Neural crest cell (in vitro differentiated cells): ENCODE measurements at places on chromosomes 11 and 22.

DNA sequence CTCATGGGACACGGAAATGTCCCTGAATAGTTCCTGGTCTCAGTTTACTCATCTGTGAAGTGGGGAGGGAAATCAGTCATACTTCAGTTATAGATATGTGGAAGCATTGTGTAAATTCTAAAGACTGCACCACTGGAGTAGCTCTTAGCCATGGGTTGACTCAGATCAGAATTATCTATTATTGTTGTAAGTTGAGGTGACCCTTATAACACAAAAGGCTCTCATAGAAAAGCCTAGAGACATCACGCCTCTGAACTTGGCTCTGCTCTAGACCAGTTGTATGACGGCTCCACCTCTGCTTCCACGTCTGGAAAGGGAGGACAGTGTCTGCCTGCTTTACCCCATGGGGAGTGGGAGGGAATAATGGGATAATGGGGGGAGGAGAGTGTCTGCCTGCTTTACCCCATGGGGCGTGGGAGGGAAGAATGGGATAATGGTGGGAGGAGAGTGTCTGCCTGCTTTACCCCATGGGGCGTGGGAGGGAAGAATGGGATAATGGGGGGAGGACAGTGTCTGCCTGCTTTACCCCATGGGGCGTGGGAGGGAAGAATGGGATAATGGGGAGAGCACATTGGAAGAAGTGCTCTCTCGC, 98.2 kb downstream of the AMOTL1 start:
- no peak for DNase-seq

DNA sequence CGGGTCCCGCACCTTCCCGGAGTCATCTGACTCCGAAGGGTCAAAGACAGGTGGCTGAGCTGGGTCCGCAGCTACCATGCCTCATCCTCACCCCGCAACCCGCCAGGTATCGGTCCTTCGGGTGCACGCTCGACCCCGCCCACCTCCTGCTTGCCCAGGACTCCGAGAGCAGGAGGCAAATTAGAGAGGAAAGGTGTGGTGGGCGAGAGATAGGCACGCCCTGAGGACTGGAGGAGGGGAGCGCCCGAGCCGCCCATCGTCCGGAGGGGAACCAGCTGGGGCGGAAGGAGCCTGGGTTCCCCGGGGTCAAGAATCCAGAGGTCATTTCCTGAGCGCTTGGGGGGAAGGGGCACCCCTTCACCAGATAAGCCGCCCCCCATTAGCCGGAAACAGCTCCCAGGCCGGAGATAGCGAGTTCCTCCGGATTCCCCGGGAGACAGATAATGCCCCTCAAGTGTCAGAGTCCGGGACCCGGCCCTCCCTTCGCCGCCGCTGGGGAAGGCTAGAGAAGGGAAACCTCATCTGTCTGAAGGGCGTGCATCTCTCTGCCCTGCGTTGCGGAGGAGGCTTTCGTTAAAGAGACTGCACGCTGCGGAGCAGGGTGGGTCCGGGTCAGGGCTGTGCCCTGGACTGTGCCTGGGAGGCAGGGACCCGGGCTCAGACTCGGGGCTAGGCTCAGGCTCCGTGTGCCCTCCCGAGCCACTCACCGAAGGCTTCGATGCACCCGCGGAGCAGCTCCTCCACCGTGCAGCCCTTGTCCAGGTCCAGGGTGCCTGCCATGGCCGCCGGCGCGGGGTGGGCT, 1.7 kb downstream of the RASGRP2 start:
- no peak for DNase-seq

DNA sequence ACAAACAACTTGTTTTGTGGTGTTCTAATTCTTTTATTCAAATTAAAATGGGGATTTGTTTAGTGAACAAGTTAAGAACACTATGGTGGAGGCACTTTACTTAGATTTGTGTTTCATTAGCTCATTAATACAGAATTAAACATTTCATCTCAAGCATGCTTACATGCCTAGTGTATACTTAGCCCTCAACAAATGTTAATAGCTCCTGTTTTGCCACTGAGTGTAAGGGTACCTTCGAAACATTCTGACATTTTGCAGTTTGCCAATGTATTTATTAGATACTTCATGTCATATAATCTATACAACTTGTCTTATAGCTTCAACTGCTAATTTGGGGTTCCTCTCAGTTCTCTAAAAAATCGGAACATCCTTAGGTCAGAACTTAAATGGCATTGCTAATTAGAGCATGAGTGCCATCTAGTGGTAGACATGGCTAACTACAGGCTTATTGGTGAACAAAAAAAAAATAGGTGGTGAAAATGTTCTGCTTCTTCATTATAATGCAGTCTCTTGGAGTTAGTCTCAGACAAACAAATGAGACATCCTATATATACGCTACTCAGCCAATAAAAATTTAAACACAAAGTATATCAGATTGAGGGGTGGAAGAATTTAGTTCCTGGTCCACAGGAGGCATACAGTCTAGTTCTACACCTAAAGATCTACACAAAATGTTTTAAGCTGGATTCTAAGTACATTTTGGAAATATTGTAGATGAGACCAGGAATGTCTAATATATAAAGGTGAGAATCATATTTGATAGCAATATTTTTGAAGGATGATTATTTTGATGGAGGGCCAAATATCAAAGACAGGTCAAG, 4.9 kb upstream of the CNTN5 start:
- no peak for DNase-seq

GRCh38 chr11:393219-394033, 583 bp upstream of the PKP3 start:
- DNase-seq, result no peak

DNA sequence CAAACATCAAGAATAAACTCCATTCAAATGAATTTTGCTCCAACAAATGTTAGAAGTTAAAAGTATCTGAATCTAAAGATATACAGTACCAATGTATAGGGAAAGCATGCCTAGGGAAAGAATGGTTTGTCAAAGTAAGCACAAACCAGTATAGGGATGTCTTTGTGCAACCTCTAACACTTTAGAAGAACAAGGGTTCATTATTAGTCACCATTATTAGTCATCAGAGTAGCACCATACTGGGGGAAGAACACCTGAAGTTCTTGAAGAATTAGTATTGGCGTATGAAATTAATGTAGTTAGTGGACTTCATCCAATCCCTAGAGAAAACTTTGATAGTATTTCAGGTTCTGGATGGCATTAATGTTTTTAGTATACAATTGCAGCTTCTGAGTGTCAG, 943.7 kb downstream of the METTL15 start:
- no peak for DNase-seq

GRCh38 chr11:65087827-65088226, 3.8 kb downstream of the ZFPL1 start:
- no peak for DNase-seq

DNA sequence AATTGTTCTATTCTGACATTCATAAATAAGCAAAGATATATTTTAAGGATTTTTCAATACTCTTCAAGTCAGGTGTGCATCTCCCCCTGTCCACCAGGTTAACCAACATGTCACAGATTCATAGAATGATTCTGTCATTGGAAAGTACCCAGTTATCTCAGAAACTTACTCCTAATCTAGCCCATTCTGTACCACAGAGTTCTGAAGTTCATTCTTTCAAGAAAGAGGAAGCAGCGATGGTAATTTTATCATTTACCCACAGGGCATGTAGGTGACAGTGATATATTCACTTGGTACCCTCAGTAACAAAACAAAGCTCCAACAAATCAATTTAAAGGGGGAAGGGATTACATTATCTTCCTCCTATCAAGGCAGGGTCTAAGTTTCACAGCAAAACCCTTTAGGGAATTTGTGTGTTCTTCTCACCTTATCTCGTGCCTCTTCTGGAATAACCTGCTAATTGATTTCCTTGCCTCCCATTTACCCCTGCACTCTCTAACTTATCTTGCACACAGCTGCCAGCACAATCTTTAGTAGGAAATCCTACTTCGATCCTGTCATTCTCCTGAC, 19.0 kb upstream of the MPPED2 start:
- DNase-seq, result no peak

DNA sequence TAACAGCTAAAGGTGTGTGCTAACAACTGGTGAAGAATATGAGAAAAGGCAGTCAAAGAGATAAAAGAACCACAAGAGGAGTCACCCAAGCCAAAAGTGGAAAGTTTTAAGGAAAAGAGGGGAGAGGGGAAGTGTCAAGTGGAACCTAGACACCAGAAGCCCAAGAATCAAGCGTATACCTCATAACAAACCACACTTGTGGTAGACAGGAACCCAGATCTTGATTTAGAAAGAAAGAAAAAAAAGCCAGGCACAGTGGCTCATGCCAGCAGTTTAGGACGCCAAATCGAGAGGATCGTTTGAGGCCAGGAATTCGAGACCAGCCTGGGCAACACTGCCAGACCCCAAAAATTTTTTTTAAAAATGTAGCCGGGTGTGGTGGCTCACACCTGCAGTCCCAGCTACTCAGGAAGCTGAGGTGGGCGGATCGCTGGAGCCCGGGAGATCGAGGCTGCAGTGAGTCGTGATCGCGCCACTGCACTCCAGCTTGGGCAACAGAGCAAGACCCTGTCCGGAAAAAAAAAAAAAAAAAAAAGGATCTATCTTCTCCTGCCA, 877 bp downstream of the SLC25A17 start:
- DNase-seq, result no peak

GRCh38 chr22:29003975-29004646, 57.5 kb downstream of the C22orf31 start:
- no peak for DNase-seq

DNA sequence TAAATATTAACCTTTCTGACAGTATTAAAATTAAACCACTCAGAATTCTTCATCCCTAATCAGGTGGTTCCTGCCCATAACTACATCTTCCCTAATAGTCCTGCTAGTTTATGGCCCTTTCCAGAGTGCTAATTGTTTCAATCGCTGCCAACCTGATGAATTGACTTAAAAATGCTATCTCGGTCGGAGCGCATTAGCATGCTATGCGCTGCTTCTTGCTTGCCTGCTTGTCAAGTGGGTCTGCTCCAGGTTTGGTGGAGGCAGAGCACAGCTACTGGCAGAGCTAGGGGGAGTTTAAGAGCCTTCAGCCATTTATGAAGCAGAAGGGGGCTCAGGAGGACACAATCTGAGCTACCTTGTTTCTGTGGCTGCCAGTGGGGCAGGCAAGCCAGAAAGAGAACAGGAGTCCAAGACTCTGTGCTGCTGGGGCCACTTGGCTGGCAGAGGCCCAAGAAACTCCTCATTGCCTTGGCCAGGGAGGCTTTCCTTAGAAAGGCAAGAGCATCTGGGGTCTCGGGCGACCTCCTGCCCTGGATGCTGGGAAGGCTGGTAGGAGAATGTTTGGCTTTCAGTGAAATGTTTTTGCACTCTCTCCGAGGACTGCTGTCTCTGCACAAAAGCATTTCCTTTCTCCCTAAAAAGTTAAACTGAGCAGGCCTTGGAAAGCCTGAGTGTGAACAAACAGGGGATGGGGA, 62.1 kb upstream of the PHOX2A start:
- DNase-seq, result no peak

DNA sequence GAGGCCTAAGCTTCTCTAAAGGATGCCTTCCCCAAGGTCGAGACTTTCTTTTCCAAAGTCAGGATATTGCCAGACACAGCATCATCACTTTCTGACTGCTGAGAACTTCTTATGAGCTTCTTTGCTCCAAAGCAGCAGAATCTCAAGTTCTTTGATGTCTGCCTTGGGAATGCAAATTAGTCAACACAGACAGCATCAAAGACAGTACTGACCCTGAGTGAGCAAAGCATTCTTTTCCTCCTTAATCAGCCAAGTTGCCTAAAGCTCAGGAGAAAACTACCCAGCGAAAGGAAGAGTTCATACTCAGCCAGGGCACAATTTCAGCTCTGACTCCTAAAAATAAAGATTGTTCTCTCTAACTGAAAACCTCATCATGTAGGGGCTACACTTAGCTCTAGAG, 98.0 kb downstream of the SLC36A4 start:
- DNase-seq, result no peak

GRCh38 chr11:61539006-61539405, 30.5 kb downstream of the LRRC10B start:
- DNase-seq, result no peak

- no peak for DNase-seq
Observed at GRCh38 chr22:17957693-17958092, 66.7 kb downstream of the MICAL3 start.

- no peak for DNase-seq
Observed at GRCh38 chr11:29781268-29781667, 235.6 kb downstream of the KCNA4 start.

DNA sequence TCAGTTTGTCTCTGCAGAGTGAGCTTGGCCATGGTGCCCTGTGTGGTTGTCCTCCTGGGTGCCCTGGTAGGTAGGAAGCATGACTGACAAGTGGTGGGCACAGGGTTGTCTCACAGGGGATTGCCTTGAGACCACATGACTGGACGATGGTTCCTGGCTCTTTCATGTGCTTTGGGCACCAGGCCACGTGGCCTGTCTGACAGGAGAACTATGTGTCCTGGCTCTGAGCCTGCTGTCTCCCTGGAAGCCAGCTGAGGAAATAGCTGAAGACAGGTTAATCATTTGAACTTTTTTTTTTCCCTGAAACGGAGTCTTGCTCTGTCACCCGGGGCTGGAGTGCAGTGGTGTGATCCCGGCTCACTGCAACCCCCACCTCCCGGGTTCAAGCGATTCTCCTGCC, 93.2 kb downstream of the LDLRAD3 start:
- no peak for DNase-seq

DNA sequence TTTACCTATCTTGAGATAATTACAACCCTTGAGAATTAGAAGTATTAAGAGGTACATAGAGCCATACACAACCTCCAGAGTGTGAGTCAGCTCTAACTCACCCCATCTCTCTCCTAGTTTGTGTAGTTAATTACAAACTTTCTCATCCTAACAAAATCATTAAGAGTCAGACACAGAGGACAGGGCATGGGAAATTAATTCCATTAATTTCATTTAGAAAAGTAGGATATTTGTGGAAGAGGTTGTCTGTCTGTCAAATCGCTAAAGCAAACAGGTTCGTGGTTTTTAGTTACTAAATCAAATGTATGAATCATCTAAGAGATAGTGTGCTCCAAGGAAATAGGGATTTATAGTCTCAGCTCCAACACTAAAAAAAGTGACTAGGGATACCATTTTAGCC, 1261.4 kb upstream of the TENM4 start:
- no peak for DNase-seq

GRCh38 chr11:114816791-114817190, 138.5 kb downstream of the NXPE2 start:
- no peak for DNase-seq

DNA sequence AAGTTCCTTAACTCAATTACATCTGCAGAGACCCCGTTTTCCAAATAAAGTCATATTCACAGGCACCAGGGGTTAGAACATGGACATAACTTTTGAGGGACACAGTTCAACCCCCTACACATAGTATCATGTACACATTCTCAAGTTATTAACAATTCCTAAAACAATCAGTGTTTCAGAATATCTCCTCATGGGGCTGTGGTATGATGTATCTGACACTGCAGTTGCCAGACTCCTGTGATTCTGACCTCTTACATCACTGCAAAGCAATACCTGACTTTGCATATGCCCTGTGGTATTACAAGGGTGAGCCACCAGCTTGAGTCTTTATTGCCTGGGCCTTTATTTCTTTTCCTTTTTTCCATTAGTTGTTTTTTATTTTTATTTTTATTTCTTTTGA, 141.7 kb downstream of the COMMD9 start:
- DNase-seq, result no peak

GRCh38 chr11:1757861-1758610, 5.7 kb downstream of the CTSD start:
- DNase-seq, result no peak
